Activated CD8-positive, alpha-beta memory T cell treated with anti-CD3 and anti-CD28 coated beads for 48 hours (primary cell): ENCODE measurements at places on chromosomes 2 and 18.

GRCh38 chr2:142075826-142076225, 55.0 kb downstream of the LRP1B start:
- no peak for DNase-seq

DNA sequence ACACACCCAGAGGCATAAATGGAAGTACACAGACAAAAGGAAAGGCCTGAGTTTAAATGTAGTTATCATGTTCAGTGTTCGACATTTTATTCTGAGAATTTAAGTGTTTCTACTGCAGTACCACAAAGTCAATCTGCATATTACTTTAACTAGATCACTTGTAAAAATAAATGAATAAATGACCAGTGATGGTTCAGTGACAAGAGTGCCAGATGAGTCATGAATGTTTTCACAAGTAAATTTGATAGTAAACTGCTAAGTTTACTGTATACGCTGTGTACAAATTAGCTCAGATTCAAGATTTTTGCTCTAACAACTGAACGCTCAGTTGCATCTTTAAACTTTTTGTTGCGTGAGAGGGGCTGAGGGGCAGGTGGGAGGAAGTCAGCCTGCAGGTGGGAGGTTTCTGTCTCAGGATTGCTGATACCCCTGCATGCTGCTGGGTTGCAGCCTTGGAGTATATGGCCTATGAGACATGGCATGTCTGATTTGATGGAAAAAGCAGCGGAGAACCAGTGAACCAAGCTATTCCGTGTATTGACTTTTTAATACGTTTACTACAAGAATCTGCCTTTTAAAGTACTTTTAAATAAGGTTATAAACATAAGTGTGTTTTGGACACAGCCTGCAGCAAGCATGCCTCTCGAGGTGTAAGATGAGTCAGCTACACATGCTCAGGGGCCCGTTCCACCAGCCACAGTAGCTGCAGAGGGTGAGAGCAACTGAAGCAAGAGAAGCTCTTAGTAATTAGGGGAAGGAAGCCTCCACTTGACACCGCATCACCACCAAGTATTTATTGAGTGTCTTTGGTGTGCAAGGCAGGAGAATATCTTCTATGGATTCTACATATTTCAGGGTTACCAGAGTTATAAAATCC, 245.1 kb downstream of the NEDD4L start:
- DNase-seq = no peak

DNA sequence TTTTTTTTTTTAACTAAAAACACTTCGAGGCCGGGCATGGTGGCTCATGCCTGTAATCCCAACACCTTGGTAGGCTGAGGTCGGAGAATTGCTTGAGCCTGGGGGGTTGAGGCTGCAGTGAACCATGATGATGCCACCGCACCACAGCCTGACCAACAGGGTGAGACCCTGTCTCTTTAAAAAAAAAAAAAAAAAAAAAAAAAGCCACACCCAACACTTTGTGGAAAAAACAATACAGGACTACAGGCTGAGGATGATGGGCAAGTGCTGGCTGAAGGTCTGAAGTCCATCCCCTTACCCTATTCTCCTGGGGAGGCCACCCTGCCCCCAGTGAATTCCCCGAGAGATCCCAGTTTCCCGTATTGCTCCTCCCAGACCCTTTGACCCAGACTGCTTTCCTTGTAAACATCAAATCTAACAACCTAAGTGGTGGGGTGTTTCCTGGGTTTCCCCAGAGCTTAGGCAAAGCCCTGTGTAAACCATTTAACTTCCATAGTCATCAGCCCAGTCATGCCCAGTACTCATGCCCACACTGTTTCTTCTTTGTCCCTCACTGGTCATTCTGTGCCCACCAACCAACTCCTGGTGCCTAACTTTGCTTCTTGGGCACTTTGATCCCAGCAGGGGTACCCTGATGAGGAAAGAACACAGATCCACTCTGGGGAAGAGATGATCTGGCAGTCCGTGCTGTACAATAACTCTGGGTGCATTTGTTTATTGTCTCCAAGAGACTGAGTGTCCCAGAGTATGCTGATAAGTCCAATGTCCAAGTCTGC, 5.8 kb upstream of the TMEM37 start:
- DNase-seq = no peak

- no peak for DNase-seq
Measured at GRCh38 chr2:113229795-113230194, 48.9 kb downstream of the PAX8 start.

DNA sequence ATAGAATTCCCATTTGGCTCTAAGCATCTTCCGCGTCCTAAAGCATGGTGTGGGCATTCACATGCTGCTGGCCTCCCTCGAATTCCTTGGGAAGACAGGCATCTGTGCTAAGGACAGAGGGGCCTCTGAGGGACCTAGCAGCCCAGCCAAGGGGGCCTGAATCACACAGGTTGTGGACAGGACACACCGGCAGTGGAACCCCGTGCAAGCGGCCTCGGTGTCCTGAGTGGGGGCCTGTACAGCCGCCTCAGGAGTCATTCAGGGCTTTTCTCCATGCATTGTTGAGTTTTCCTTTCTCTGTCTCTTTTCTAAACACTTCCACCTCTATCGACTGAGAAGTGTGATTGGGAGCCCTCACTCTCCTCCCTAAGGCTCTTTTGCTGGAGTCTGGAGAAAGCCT, 44.3 kb upstream of the SMIM21 start:
- no peak for DNase-seq

- peak; percentile 74 for DNase-seq
Measured at GRCh38 chr2:47767880-47768609, 14.9 kb upstream of the MSH6 start.

- no peak for DNase-seq
Measured at GRCh38 chr18:79384834-79385233, 10.9 kb upstream of the NFATC1 start.

DNA sequence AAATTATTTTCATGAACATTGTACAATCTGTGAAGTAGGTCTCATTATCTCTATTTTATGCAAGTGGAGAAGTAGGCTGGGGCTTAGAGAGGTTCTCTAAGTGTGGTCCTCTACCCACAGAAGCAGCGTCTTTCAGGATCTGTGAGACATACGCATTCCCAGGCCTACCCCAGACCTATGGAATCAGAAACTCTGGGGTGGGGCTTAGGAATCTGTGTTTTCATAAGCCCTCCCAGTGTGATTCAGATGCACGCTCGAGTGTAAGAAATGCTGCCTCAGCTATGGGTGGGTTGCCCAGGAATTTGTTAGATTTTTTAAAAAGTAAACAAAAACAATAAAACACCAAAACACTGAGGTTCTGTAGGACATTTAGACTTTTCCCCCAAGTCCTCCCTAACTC, 14.8 kb upstream of the ZAP70 start:
- no peak for DNase-seq

DNA sequence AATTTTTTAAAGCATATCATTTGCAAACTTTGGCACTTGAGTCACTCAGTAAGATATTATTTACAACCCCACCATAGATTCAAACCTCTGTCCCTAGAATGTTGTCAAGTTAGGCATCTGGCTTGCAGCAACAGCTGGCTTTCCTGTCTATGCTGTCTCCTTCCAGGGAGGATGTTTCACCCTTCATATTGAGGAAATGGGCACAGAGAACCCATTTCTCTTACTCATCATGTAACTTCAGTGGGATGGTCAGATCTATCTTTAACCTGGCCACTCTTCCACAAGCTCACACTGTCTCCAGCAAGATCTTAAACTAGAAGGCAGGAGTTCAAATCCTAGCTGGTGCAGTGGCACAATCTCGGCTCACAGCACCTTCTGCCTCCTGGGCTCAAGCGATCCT, 15.8 kb downstream of the LCT start:
- DNase-seq = no peak

DNA sequence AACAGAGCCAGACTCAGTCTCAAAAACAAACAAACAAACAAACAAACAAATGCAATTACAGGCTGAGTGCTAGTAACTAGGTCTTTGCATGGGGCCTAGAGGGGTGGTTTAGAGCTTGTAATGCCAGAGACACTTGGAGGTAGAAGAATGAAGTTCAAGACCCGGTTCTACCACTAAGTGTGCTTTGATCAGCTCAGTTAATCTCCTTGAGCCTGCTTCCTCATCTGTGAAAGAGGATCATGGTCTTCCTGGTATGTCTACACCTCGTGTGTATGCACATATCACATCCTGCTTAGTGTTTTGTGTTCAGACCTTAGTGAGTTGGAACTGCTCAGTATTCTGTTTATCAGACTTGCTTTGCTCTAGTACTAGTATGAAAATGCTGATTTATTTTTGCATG, 4.8 kb upstream of the ATP6V1C2 start:
- no peak for DNase-seq

DNA sequence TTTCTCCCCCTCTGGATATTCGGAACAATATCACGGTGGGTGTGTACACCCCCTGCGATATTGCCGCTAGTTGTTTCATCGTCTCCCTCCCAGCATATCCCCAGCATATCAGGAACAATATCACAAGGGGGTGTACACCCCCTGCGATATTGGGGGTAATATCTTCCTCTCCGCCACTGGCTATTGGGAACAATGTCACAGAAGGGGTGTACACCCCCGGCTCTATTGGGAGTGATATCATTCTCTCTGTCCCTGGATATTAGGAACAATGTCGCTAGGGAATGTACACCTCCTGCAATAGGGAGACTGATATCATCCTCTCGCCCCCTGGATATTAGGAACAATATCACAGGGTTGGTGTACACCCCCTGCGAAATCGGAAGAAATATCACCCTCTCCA, 1932.0 kb downstream of the SUCLG1 start:
- DNase-seq = no peak

DNA sequence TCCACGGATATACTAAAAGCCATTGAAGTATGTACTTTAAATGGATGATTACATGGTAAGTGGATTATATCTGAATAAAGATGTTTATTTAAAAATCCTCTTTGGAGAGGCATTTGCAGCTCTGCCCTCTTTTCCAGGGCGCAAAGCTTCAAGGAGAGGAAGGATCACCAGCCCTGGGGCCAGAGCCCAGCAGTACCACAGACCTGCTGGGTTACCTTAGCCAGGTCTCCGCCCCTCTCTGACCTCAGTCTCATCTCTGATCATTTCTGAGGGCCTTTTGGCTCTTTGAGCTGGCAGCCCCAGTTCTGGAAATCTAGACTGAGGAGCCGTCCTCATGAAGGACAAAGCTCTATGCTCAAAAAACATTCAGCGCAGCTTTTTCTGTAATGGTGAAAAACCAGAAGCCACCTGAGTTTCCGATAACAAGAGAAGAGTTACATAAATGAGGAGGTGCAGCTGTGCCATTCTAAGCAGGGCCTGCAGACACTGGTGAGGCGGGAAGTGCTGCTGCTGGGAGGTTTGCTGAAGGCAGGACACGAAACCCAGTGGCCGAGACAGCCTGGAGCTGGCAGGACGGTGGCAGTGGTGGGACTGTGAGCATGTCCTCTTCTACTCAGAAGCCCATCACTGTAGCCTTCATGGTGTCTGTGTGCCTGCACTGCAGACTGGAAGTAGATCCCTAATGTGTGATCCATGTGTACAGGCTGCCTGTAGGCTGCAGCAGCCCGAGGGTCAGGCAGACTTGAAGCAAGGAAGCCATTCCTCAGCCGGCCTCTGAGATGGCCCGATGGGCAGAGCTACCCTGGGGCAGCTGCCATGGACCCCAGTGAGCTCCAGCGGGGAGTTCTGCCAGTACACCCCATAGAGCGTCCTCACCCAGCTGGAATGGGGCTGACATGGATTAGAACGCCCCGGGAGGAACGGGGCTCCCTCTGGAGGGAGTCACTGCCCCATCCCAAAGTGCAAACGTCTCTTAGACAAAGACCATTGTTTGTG, 27.7 kb downstream of the ADRA2B start:
- no peak for DNase-seq

DNA sequence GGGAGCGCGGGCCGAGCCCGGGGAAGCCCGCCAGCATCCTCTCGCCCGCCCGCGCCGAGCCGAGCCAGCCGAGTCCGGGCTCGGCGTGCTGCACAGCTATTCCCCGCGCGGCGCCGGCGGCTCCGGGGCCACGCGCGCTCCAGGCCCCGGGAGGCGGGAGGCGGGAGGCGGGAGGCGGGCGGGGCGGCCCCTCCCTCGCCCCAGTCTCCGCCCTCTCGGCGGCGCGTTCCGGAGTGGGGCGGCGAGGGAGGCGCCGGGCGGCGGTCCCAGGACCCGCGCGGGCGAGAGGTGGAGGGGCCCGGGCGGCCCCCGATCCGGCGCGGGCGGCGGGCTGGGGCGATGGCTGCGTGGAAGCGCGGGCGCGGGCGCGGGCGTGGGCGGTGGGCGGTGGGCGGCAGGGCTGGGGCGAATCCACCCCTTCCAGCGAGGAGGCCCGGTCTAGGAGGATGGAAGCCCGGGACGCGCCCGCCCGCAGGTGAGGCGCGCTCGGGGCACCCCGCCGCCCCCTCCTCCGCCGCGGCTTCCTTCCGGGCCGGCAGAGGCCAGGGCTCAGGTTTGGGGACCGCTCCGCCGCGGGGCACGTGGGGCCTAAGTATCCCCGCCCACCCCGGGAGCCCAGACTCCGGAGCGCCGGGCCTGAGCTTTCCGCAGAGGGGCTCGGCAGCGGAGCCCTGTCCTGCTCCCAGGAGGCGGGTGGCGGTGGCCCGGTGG, at the start of gene ADCY3:
Gene ADCY3, minus strand, starts transcription at position 140 of the 711 bp plus-strand sequence. CDS start 1,250 bp downstream, outside the sequence.
- peak; percentile 53 for DNase-seq

DNA sequence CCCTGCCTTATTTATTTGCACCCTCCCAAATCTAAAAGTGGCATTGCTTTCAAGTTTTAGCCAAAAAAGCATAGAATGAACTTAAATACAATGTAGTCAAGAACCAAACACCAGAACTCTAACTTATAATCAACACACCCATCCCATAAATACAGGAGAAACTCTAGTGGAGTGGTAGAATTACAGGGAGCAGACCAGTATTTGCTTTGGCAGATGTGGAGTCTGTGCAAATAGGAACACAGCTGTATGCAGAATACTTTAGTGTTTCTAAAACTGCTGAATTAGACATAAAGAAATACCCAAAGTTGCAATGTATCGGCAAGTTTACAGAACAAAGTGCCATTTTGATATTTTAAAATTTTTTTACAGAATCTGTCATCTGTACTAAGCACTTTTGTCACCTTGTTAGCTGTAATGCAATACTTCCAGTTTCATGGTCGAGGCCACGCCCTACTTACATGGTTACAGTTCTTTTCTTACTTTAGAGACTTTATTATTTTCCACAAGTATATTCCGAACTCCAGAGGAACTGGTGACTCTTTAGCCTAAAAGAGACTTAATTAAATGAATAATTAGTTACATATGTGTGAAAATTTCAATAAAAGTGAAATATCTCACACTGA, 23.7 kb upstream of the COL5A2 start:
- DNase-seq = no peak

- DNase-seq = no peak
Measured at GRCh38 chr2:85994421-85994777, 105.6 kb upstream of the ST3GAL5 start.

GRCh38 chr2:27298391-27299080, 9.7 kb downstream of the UCN start:
- DNase-seq = no peak

- DNase-seq = no peak
Measured at GRCh38 chr2:160650196-160651118, 156.8 kb upstream of the RBMS1 start.

DNA sequence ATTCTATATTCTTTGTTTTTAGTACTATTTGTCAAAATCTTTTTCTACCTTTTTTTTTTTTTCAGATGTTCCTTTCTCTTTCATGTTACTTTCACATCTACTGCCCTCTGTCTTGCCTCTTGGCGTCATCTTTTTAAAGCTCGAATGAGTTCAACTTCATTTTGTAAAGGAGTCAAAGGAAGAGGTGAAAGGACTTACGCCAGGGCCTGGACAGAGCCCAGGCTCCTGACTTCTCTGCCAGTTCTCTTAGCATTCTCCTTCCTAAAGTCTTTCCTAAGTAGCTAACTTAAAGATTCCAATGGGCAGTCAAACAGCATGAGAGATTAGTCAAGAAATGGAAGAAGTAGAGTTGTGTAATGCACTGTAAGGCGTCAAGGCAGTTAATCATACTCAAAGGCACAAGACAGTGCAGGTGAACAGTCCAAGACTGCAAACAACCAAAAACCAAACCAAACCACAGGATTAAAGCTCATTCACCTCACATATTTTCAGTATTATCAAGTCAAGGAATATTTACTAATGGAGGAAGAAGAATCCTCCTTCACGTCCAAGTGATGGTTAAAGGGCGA, 301.7 kb downstream of the TCF4 start:
- DNase-seq = no peak
